Astrocyte (in vitro differentiated cells and primary cell): ENCODE measurements at places on chromosomes 1 and 21. TPM values are rescaled to one million over a fixed set of nuclear protein-coding genes. Genes with fewer than 3 reads are reported as not detected.

DNA sequence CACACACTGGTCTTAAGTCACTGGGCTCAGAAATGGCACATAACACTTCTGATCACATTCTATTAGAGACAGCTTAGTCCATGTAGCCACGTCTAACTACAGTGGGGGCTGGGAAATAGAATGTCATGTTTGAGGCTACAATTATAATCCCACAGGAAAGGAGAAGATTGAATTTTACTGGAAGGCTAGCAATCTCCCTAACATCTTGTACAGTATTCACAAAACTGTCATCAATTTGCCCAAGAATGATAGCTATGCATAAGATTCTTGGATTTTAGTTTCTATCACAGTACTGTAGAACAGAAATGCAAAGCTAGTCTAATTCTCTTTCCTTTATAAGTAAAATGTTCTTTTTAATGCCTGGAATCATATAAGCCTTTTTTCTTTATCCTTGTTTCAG lies 12.7 kb upstream of the ZMYM6 start:
- DNase-seq: no peak
- no peaks in the 10 kb centered on the region for H3K27me3 ChIP-seq
- no peak overlapping the region for H3K4me3 ChIP-seq
- H3K36me3 ChIP-seq: no peaks in the 10 kb centered on the region
- H3K27ac ChIP-seq: no peak overlapping the region

GRCh38 chr1:202161151-202162046 lies 997 bp upstream of the PTPN7 start:
- H3K36me3 ChIP-seq: no peaks in the 10 kb centered on the region
- no peak overlapping the region for H3K27ac ChIP-seq
- H3K4me1 ChIP-seq: peaks cover 3% of the 10 kb centered on the region
- H3K4me3 ChIP-seq: no peak overlapping the region
- DNase-seq: no peak

DNA sequence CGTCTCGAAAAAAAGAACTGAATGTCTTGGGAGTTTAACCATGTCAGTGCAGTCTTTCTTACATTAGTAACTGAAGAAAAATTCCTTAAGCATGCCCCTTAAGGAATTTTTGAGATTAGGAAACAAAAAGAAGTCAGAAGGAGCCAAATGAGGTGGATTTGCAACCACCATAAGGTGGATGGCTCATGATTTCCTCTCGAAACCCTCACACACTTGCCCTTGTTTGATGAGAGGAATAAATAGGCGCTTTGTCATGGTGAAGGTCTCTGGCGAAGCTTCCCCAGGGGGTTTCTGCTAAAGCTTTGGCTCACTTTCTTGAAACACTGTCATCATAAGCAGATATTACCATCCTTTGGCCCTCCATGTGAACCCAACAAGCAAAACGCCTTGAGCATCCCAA lies 68.2 kb downstream of the POFUT2 start:
- peak; percentile 71 for DNase-seq
- H3K27me3 ChIP-seq: no peaks in the 10 kb centered on the region
- no peak overlapping the region for H3K4me3 ChIP-seq

DNA sequence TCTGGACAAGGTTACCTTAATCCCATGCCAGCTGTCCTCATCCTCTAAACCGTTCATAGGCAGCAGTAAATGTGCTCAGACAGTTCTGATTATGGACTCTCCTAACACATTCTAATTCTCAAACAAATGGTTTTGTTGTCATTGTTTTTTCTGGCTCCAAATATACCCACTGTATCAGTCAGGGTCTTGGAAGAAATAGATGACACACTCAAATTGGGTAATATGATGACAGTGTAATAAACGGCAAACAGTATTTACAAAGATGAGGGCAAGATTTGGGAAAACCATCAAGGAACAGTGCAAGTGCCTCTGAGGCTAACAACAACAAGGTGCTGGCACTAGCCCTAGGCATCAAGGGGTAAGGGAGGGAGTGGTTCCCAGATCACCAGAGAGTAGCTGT lies 4.3 kb upstream of the CDC20 start:
- H3K36me3 ChIP-seq: no peaks in the 10 kb centered on the region
- H3K4me3 ChIP-seq: no peak overlapping the region
- no peak for DNase-seq
- H3K27me3 ChIP-seq: no peaks in the 10 kb centered on the region
- peaks cover 17% of the 10 kb centered on the region for H3K4me1 ChIP-seq

- no peaks in the 10 kb centered on the region for H3K4me1 ChIP-seq
- no peak overlapping the region for H3K4me3 ChIP-seq
- H3K36me3 ChIP-seq: no peaks in the 10 kb centered on the region
- DNase-seq: no peak
- no peak overlapping the region for H3K27ac ChIP-seq
- no peaks in the 10 kb centered on the region for H3K27me3 ChIP-seq
Measured at GRCh38 chr1:176783309-176783708, 320.3 kb downstream of the PAPPA2 start.

- peaks cover 8% of the 10 kb centered on the region for H3K27me3 ChIP-seq
- DNase-seq: peak; percentile 90
- H3K4me1 ChIP-seq: peaks cover 12% of the 10 kb centered on the region
- H3K4me3 ChIP-seq: no peak overlapping the region
- no peaks in the 10 kb centered on the region for H3K36me3 ChIP-seq
Measured at GRCh38 chr1:38727684-38728584, 131.6 kb downstream of the RRAGC start.

GRCh38 chr1:39850606-39851216 lies 32.6 kb downstream of the TRIT1 start:
- peaks cover 24% of the 10 kb centered on the region for H3K36me3 ChIP-seq
- H3K27me3 ChIP-seq: no peaks in the 10 kb centered on the region
- H3K27ac ChIP-seq: no peak overlapping the region
- DNase-seq: no peak

DNA sequence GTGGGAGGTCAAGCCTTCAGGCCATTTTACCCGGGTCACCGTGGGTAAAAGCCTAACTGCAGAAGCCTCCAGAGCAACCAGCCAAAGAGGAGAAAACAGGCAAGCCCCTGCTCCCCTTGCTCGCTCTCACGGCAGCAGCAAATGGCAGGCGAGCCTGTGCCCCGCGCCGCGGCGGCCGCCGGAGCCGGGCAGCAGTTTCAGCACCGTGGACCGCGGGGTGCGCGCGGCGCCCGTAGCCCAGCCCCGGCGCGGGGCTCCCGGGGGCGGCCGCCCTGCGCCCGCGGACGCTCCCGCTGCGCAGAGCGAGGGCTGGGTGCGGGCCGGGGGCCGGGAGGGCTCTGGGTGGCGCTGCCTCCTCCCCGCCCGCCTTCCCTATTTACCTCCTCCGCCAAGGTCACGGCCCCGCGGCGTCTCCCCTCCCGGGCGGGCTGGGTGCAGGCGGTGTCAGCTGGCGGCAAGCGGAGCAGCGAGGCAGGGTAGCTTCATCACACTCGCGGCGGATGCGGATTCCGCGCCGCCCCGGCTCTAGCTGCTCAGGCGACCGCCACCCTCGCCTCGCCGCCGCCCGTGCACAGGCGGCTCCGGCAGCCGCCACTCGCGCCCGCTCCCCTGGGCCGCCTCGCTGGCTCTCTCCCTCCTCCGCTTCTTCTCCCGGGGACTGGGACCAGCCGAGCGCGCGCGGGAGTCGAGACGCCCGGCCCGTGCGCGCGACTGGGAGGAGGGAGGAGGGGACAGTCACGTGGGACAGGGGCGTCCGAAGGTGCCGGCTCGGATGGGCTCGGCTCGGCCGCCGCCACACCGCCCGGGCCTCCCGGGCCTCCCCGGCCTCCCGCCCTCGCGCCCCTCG lies at the start of gene RGS7:
Gene RGS7 (minus strand): TSS at position 687 of the 847 bp plus-strand sequence.
- peak; percentile 32 for DNase-seq
- no peaks in the 10 kb centered on the region for H3K36me3 ChIP-seq
- no peak within 1 kb of the TSS for H3K27ac ChIP-seq

DNA sequence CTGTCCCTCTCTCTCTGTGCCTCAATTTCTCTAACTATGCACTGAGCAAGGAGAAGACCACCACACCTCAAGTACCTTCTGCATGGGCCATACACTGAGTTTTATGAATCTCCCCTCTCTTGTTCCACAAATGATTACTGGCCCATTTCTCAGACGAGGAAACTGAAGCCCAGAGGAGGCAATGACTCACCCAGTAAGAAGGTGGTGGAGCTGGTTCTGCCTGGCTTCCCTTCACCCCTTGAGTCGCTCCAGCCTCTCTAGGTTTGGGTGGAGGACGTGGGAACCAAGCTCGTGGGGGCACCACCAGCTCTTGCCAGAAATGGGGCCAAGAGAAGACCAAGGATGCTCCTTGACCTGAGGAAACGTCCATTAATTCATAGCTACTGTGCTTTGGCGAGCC lies 21.3 kb upstream of the RUNX3 start:
- H3K4me1 ChIP-seq: peaks cover 46% of the 10 kb centered on the region
- H3K27me3 ChIP-seq: no peaks in the 10 kb centered on the region
- H3K27ac ChIP-seq: no peak overlapping the region
- no peak overlapping the region for H3K4me3 ChIP-seq

The CD48 gene
- total RNA-seq: not detected in 2 replicates

The AKR7A3 gene
- total RNA-seq: 0.20 and 0.55 TPM in 2 replicates
